ENCODE measurements at places on chromosomes 1 and 21.
A peak's percentile ranks its signal among the peaks of the same experiment; 100 is the strongest.

DNA sequence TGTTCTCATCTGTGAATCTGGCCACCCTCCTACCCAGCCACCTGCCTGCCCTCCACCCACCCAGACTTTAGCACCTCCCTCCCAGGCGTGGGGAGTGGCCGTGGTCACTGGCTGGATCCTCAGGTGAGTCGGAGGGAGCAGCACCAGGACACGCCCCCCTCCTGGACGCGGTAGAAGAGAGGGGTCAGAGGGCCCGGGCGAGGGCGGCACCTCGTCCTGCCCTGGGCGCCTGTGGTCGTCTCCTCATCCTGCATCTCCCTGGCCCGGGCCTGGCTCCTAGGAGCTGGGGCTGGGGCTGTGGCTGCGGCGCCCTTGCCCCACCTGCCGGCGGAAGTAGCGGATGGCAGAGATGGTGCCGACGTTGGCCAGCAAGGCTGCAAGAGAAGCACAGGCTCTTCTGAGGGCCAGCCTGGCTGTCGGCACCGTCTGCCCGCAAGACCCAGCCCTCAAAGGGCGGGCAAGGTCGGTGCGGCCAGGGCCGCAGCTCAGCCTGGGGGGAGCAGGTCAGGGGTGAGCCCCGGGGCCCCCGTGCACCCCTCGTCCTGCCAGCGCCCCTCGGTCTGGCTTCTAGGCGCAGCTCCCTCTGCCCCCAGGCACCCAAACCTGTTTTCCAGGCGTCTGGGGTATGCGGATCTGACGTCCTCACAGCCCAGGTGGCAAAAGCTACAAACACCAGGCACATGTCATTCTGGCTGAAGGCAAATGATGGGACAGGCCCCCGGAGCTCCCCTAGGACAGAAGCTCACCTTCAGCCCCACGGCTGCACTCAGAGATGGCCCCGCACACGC lies 5.8 kb downstream of the PERM1 start:
- DNase-seq, result peak; percentile 74

DNA sequence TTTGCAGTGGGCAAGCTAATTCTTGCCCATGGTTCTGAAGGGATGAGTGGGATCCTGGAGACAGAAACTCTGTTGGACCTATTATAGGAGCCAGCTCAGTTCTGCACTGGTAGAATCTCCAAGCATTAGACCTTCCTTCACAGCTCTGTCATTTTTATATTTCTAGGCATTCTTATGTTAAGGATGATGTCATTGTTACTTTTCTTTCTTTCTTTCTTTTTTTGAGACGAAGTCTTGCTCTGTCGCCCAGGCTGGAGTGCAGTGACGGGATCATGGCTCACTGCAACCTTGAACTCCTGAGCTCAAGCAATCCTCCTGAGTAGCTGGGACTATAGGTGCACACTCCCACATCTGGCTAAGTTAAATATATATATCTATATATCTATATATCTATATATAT lies 7.5 kb downstream of the PFKFB2 start:
- DNase-seq, result no peak

- no peak for DNase-seq
Measured at GRCh38 chr1:194014014-194014413, 827.6 kb upstream of the B3GALT2 start.

GRCh38 chr1:35715568-35716002 lies 3.1 kb downstream of the C1orf216 start:
- DNase-seq, result peak; percentile 90

DNA sequence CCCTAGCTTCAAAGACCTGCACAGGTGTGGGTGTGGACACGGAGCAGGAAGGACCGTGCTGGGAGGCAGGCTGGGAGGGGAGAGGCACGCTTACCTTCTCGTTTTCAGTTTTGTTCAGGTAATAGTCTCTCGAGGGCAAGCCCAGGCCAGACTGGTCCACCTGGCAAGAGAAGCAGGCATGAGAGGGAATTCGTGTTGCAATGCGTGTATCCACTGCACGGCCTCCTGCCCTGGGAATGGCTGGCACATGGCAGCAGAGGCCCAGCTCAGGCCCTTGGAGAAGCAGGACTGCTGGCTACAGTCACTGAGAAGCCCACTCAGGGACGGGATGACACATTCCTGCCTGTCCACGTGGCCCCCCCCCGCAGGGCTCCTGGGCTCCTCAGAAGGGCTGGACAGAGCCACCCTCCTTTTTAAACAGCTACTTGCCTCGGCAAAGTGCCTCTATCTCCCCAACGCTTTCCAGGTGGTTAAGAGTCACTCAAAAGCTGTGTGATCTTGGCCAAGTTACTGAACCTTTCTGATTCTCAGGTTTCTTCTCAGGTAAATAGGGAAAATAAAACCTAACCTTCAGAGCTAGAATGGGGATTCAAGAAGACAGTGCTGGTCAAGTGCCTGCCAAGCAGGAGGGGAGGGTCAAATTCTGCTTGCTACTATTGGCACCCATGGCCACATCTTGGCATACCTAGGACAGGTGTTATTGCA lies 32.7 kb downstream of the ECE1 start:
- DNase-seq, result no peak

- DNase-seq, result no peak
Measured at GRCh38 chr1:159974350-159974965, 20.4 kb upstream of the SLAMF9 start.

GRCh38 chr1:6097117-6097595 lies 51.5 kb downstream of the KCNAB2 start:
- no peak for DNase-seq

DNA sequence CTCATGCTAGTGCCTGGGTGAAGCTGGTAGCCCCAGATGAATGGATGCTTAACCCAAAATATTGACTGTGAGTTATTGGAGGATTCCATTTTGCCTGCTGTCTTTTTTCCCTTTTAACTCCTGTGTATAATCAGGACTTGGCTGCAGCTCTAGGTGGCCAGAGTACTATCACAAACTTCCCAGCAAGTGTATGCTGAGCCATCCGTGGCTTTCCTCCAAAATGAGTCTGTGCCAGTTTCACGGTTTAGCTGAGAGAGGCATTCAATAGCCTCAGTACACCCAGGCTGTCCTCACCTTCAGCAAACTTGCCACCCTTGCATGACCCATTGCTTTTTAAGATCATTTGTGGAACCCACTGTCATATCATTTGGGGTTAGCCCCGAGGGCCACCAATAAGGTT lies 5.3 kb upstream of the DPT start:
- no peak for DNase-seq

All from OCI-M1 (cell line).